ENCODE measurements at places on chromosomes 6 and 20.

- DNase-seq = no peak
Observed at GRCh38 chr6:89975991-89976693, 81.9 kb downstream of the GJA10 start.

- no peak for DNase-seq
Observed at GRCh38 chr6:163916315-163917081, 502.0 kb downstream of the QKI start.

DNA sequence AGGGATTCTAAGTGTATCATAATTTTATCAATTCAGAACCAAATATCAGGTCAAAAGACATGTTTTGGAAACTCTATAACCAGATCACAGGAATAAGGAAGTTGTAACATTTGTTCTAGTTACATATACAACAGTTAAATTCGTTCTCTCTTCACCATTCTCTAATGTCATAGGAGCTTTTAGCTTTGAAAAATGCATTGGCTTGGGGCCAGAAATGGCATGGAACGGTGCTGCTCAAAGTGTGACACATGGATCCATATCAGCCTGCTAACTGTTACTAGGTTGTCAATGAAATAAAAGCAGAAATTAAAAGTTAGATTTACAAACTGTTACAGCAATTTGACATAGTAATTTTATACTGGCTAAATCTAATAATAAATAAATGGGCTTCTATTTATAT lies 120.3 kb downstream of the LCA5 start:
- DNase-seq = no peak

GRCh38 chr20:21053002-21053762 lies 53.0 kb downstream of the LINC00237 start:
- DNase-seq = no peak

- peak; percentile 62 for DNase-seq
Observed at GRCh38 chr6:444653-445275, 53.2 kb downstream of the IRF4 start.

DNA sequence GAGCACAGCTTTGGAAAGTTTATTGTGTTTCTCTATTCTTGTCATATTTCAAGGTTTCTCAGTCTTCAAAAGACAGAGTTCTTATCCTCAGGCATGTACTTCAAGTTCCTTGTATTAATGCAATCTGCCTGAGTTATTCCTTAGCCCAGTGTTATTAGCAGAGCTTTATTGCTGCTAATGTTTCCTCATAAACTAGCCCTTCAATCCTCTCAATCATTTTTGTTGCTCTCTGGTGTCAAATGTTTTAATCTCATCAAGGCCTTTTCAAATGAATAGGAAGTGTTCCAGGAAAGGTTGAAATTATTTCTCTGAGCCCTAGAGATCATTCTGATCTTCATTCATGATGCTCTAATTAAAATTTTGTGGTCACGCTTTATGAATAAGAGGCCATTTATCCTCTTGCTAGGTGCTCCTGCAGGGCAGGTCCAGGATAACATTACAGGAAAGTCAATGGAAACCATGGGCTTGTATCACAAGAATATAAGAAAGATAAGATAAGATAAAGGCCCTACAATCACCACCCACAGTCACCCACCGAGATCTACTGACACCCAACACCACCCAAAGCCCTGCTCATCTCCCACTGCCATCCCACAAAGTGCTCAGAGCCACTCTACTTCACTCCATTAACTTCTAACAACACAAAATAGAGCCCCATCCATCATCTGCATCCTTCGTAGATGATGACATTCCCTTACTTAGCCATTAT lies 125.9 kb downstream of the COL9A1 start:
- no peak for DNase-seq

GRCh38 chr6:39196673-39197091 lies 32.6 kb downstream of the KCNK5 start:
- DNase-seq = no peak

GRCh38 chr6:37433657-37434271 lies 743 bp downstream of the CMTR1 start:
- peak; percentile 47 for DNase-seq

DNA sequence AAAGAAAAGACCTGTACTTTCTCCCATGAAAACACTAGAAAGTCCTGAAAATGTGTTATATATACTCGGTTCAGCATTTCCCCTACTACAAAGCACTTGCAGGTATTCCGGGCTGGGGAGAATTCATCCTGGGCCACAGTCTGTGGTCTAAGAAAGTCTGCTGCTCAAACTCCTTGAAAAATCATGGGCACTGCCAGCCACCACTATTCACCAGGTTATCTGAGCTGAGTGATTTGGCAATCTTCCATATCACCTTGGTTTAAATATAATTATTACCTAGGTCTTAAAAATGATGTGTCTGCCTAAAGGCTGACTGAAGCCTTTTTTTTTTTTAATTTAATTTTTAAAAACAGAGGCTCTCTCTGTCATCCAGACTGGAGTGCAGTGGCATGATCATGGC lies 11.3 kb downstream of the FKBP5 start:
- DNase-seq = no peak

DNA sequence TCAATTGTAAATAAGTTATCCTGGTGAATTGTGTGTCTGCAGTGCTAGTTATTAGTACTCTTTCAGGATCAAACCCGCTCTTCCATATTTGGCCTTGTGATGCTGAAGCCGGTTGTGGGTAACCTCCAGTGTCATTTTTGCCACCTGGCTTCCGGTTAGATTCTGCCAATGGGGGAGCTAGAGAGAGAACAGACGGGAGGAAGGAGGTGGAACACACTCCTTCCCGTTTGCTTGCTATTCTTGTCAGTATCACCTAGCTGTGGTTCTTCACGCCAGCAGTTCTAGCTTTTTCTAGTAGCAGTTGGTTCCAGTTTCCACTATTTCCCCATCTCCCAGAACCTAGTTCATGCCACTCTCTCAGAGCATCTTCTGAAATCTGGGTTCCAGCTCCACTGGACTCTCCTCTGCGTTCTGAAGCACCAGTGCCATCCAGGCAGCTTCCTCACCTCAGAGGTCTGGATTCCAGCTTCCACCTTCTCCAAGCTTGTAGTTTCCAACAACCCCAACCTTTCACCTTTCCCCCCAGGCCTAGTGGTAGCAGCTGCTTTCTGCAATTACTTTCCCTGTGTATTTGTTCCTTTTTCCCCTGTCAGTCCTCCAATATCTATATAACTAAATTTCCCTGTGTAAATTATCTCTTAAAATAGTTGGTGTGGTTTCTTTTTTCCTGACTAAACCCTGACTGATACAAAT lies 46.9 kb upstream of the LOC128125822 start:
- no peak for DNase-seq

DNA sequence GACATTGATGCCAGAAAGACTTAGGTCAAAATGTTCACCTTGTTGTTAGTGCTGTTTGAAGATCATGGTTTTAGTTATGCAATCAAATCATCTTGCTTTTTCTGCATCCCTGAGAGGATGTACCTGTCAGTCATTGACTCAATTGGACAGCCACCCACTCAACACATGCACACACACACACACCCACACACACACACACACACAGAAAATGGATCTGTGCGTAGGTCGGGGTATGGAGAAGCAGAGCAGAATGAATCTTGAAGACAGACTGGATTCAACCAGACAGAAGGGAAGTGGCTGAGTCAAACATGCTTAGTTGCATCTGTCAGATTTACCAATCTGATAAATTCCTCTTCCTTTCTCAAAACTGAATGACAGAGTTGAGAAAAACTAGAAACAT lies 19.1 kb upstream of the ZSCAN23 start:
- DNase-seq = no peak

DNA sequence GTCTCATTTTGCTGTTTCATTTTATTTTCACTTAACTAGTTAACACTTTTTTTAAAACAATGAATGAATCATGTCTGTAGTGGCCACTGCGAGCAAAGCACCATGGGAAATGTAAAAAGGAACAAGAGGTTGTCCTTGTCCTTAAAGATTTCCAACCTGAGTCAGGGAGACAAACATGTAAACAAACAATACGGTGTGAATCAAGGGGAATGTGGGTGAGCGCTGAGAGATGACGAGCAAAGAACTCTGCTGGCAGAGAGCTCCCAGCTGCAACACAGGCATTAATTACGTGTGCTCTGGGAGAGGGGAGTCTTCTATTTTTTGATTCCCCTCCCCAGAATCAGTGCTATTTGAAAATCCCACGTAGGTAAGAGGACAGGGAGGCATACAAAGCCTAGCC lies 84.3 kb downstream of the ATXN1 start:
- DNase-seq = no peak

DNA sequence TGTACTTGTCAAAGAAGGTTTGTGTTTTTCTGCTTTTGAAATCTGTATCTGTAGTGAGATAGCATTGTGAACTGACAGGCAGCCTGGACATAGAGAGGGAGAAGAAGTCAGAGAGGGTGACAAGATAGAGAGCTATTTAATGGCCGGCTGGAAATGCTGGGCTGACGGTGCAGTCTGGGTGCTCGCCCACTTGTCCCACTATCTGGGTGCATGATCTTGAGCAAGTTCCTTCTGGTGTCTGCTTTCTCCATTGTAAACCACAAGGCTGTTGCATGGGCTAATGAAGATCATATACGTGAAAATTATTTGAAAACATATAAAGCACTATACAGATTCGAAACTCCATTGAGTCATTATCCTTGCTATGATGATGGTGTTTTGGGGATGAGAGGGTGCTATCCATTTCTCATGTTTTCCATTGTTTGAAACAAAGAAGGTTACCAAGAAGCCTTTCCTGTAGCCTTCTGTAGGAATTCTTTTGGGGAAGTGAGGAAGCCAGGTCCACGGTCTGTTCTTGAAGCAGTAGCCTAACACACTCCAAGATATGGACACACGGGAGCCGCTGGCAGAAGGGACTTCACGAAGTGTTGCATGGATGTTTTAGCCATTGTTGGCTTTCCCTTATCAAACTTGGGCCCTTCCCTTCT lies 18.4 kb downstream of the CD83 start:
- no peak for DNase-seq

GRCh38 chr6:24971067-24971466 lies 35.3 kb upstream of the RIPOR2 start:
- DNase-seq = no peak

DNA sequence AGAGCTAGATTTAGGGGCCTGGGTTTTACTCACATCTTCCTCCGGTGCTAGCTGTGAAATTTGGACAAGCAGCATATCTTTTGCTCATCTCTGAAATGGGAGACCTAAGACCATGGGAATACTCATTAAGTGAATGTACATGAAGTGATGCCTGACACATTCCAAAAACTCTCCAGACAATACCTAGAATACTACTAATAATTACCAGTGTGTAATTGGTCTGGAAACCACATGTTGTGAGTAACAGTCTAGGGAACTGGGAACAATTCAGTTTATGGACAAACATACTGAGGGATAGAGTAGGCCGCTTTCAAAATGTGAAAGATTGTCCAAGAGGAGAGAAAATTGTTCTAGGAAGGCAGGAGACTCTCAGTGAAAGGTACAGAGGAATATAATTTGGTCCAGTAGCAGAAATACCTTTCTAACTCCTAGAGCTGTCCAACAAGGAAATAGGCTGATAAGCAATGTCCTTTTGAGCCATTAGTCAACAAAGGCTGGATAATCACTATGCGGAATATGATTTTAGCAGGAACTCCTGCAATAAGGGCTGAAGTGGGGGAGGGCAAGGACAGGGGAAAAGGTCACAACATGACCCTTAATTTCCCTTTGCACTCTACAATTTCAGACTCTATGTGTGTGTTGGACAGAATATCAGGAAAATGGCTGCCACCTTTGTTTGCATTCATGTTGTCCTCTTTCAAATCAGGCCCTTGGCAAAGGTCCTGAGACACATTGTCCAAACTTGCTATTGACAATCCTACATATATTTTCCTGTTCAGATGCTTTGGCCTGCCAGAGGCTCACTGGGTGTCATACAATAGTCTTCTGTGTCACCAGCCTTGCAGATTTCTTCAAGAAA lies 315.4 kb downstream of the PLCB1 start:
- no peak for DNase-seq

DNA sequence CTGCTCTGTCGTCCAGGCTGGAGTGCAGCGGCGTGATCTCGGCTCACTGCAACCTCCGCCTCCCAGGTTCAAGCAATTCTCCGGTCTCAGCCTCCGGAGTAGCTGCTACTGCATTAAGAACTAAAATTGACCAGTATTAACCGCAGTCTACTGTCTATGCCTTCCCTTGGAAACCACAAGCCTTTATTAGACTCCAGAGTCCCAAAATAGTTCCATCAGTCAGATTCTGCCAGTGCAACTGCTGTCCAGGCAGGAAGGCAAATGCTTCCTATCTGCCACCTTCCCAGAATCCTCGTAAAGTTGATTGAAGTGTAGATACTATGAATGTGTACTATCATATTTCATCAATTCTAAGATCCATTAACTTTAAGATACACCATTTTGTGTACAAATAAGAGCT lies 16.7 kb downstream of the KAT14 start:
- DNase-seq = no peak

DNA sequence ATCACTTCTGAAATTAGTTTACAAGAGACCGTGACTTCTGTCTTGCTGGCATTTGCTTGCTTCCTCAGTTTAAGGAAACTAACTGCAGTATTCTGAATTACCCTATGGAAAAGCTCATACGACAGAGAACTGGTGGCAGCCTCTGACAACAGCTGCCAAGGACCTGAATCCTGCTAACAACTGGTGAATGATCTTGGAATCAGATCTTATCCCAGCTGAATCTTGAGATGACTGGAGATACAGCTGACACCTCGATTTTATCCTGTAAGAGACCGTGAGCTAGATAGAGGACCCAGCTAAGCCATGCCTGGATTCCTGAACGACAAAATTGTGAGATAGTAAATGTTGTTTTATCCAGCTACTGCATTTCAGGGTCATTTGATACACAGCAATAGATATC lies 202.3 kb downstream of the OGFRL1 start:
- no peak for DNase-seq

GRCh38 chr6:152804150-152804549 lies 53.6 kb downstream of the VIP start:
- no peak for DNase-seq

DNA sequence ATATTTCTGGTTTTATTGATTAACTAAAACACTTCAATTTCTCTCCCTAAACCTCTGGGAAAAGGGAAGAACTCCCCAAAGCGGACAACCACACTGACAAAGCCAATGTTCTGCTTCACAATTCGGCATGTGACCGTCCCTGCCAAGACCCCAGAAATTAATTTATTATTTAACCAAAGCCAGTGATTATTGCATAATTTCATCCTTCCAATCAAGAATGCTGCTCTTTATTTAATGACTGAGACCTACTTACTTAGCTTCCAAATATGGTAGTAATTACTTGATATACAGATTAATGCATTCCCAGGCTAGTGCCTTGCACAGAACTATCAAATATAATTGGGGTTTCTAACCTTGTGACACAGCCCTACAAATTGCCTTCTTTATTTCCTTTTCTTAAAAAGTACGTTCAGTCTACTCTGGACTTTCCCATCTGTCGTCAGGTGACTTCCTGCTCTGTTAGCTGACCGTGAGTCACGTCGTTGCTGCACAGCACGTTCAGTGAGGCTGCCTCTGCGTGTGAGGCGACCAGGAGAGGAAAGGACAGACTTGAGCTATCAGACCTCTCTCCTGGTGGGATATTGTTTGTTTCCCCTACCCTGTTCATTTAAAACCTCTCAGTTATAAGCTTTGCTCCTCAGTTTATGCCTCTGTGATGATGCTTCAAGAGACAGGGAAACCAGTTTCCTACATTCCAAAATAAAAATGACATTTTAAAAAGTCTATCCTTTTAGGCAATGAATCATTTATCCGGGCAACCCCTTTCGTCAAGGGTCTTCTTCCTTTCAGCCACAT lies 55.7 kb upstream of the TNFAIP3 start:
- DNase-seq = peak; percentile 79

- DNase-seq = no peak
Observed at GRCh38 chr6:87848616-87849015, 146.6 kb upstream of the AKIRIN2 start.
